ENCODE measurements at places on chromosomes 3 and 15.
A peak's percentile ranks its signal among the peaks of the same experiment; 100 is the strongest.

DNA sequence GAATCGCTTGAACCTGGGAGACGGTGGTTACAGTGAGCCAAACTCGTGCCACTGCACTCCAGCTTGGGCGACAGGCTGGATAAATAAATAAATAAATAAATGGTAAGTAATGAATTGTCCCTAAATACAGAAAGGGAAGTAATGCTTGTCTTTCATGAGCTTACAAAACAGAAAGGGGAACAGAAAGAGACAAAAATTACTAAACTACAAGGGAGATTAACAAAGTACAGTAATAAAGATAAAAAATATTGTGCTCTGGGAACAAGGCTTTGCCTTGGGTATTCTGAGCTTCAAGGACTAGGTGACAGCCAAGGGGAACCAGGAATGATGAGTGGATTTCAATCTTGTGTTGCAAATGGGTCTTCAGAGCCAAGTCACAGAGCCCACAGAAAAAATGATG, 9.2 kb upstream of the HLTF start:
- DNase-seq: no peak

DNA sequence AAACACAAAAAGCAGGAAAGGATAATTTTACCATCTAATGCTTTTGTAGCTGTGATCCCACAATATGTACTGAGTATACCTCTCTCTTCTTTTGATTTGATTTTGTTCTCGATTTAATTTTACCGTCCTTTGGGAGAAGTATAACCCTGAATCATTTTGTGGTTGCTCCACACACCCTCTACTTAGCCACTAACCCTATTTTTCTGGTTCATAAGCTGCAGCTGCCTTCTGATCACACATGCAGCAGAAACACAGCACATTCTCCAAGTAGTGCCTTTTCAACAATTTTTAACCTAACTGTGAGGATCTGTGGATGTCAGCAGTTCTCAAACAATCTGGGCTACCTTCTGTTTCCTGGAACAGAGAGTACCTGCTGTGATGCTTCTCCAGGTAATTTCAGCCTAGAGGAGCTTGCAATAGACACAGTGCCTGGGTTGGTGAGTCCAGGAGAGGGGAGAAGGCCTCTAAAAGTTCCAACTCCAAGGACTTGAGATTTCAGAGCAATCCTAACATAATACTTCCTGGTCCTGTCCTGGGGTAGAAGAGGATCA, 40.3 kb downstream of the HGD start:
- no peak for DNase-seq

- no peak for DNase-seq
These were observed 470.4 kb downstream of the ROBO1 start for GRCh38 chr3:79297245-79297960.

DNA sequence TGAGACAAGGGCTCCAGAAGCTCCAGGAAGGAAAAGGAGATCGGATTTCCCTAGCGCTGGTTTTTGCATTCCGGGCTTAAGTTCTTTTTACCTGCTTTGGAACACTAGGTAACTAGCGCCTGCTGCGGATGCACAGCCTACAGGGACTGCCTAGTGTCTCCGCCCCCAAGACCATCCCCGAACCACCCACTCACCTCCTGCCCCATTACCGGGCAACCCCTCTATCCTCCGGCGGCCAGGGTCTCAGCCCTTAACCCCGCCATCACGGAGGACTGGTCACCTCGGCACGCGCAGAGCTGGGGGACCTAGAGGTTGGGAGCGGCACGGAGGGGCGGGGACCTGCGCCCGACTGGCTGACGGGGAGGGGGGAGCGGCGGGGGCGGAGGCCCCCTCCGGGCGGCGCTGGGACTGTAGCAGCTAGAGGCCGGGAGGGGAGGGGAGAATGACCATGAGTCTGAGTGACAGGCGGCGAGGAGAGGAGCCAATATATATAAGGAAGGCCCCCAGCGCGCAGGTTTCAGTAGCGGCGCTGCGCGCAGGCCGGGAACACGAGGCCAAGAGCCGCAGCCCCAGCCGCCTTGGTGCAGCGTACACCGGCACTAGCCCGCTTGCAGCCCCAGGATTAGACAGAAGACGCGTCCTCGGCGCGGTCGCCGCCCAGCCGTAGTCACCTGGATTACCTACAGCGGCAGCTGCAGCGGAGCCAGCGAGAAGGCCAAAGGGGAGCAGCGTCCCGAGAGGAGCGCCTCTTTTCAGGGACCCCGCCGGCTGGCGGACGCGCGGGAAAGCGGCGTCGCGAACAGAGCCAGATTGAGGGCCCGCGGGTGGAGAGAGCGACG, at the start of gene DLL4:
Gene DLL4 (plus strand): TSS at position 520 of the 839 bp plus-strand sequence. CDS start 329 bp downstream, outside the sequence.
- DNase-seq: no peak

GRCh38 chr3:61538486-61538885, 22.9 kb upstream of the PTPRG start:
- no peak for DNase-seq

- no peak for DNase-seq
These were observed 632.9 kb downstream of the EPHA3 start for GRCh38 chr3:89740080-89740880.

GRCh38 chr15:50280271-50280670, 14.7 kb upstream of the HDC start:
- no peak for DNase-seq

GRCh38 chr15:96132126-96132525, 198.4 kb upstream of the NR2F2 start:
- no peak for DNase-seq

GRCh38 chr3:48798998-48799397, 48.7 kb downstream of the PRKAR2A start:
- no peak for DNase-seq

- no peak for DNase-seq
These were observed 249.5 kb upstream of the ARL6 start for GRCh38 chr3:97515076-97515475.

- no peak for DNase-seq
These were observed 38.2 kb downstream of the TRANK1 start for GRCh38 chr3:36906504-36907149.

DNA sequence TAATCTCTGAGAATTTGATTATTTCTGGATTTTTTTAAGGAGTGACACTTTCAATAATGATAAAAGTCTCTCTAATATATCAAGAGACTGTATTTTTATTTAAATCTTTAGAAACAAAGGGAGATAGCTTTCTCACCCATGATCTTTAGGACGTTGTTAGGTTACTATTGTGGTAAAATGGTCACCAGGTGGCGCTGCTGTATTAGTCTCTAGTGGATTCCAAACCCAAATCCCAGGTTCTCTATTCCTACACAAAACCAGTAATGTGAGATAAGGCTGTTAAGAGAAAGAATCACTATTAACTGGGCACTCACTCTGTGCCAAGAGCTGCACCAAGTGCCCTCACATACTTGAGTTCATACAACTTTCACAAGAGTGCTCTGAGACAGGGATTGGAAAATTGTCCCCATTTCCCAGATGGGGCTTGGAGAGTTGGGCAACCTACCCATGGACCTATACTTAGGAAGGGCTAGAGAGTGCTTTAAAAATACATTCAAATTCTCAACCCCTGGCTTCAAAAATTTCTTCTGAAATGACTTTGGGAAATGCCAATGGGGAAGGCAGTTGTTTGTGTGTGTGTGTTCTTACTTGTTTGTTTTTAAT, 593.4 kb upstream of the TGFBR2 start:
- DNase-seq: peak; percentile 19

GRCh38 chr15:78108300-78109084, 16.1 kb downstream of the SH2D7 start:
- peak; percentile 74 for DNase-seq

DNA sequence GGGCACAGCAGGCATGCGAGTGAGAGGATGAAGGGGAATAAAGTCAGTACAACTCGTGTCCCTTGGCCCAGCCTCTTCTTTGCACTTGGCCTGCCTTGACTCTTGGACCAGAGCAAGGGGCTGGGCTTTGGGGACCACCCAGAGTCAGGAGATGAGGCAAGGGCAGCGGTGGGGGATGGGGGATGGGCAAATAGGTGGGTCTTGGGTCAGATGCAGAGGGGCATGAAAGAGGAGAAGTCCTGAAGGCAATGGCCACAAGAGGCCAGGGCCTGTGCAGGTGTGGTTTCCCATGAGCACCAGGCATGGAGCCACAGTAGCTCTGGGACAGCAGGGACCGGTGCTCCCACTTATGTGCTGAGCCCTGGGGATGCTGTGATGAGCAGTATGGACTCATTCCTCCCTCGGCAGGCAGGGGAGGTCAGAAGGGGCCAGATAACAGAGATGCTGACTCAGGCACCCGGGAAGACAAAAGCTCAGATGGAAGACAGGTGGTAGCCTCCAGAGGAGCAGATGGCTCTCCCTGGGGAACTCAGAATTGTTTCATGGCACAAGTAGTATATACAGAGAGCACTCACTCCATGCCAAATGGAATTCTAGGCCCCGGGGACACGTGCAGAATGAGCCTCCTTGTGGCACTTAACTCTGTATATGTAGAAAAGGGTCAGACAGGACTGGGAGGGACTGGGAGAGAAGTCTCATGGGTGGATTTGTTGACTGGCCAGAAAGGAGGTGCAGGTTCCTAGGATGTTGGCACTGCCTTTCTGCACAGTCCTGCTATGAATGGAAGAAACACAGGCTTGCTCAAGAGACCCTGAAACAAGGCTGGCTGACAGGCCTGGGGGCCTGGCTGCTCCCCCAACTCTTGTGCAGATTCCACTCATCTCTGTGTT, 14.3 kb downstream of the ZBTB47 start:
- no peak for DNase-seq

DNA sequence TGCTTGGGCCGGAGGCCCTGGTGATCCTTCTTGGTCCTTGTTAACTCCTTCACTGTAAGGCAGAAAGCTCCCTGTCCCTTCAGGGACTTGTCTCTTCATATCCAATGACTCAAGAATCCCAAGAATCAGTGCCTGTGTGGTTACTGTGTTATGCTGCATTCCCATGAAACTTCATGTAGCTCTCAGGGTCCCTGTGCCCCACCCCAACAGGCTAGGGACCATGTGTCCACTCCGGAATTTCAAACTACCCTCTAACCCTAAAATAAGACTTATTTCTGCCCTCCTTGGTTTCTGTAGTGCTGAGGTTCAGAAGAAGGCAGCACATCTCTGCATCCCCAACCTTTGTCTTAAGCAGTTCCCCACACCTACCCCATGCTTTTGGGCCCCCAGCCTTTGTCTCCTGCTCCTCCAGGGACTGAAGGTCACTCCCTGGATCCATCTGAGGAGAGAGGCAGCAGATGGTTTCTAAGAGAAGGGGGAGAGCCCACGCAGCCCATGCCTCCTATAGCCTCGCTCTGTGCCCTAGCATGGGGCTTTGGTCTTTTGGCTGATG, 531 bp upstream of the MAP1A start:
- DNase-seq: no peak

DNA sequence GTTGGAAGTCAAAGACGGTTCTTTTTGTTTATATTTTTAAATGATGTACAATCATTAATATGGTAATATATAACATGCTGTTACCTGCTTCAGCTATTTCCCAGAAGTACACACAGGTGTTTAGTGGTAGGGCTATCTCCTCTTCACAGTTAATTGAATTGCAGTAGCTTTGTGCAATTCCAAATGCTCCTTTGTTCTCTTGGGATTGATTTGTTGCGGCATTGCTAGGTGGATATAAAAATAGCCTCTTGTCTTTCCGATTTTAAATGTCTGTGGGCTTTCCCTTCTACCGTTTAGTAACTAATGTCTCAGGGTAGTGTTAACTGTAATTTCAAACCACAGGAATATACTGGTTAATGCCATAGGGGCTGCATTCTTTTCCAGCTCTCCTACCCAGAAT, 307.6 kb upstream of the SLITRK3 start:
- DNase-seq: no peak

- no peak for DNase-seq
These were observed 778.5 kb downstream of the NTRK3 start for GRCh38 chr15:87477737-87478686.

DNA sequence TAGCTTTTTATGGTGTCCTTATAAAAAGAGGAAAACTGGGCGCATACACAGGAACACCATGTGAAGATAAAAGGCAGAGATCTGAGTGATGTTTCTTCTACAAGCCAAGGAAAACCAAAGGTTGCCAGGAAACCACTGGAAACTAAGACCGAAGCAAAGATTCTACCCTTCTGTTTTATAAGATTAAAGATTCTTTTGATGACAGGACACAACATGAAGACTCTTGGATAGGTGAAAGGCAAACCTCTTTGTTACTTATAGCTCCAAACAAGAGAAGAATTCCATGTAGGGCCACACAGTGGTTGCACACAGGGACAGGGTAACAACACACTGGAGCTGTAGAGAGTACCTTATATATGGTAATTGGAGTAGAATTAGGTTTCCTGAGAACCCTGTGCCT, at the start of gene CD200R1L:
Gene CD200R1L (minus strand): TSS at position 101 of the 400 bp plus-strand sequence. CDS start 17,497 bp downstream, outside the sequence.
- DNase-seq: no peak

DNA sequence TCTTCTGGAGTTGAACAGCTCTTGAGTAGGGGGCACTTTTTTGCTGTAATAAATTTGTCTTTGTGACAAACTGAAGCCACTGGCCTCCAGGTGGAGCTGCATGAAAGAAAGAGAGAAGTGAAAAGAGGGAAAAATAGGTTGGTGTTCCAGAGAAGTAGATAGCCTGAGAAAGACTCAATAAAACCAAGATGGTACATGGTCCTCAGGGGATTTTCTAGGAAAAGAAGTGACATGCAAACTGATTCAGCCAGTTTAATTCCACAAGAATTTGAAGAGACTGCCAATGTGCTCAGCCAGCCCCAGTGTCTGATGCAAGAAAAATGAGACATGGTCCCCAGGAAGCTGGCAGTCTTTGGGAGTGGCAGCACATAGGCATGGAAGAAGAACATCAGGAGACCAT, 152.7 kb downstream of the CD47 start:
- DNase-seq: no peak

GRCh38 chr3:44981220-44981619, 5.2 kb downstream of the EXOSC7 start:
- DNase-seq: no peak

DNA sequence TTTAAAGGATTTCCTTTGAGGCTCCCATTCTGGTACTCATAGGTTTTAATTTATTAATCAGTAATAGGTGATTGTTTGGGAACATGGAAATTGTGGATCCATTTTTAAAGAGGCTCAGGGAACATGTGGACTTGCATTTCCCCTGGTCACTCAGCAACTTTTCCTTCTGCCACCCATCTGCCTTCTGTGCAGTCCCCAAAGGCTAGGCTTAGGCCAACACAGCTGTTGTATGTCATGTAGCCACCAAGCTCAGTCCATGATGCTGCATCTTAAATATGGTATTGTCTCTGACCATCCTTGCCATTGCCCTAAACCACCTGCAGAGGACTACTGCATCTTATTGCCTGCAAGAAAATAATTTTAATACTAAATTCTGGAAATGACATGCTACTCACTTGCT, 416.7 kb upstream of the SEMA6D start:
- DNase-seq: no peak

GRCh38 chr3:33046521-33046920, 50.4 kb downstream of the GLB1 start:
- DNase-seq: no peak

- no peak for DNase-seq
These were observed 36.7 kb downstream of the SHQ1 start for GRCh38 chr3:72811571-72811970.
